ENCODE measurements at places on chromosomes 4 and X.

- DNase-seq: no peak
These were observed 11.2 kb upstream of the AMOT start for GRCh38 chrX:112851806-112852205.

DNA sequence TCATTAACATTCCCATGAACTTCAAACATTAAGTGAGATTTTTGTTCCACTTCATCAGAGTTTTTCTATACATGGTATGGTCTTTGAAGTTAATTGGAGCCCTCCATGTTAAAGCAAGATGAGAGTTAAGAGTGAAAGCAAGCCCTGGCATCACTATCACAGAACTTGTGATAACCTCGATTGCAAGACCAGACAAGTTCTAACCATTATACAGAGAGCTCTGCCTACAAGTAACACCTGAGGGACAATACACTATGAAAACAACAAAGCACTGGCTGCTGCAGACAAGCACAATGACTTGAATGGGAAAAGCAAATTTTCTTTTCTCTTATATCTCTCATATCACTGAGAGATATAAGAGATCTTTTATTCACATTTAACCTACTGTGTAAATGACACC is 126.6 kb upstream of the GYPA start:
- DNase-seq: no peak

DNA sequence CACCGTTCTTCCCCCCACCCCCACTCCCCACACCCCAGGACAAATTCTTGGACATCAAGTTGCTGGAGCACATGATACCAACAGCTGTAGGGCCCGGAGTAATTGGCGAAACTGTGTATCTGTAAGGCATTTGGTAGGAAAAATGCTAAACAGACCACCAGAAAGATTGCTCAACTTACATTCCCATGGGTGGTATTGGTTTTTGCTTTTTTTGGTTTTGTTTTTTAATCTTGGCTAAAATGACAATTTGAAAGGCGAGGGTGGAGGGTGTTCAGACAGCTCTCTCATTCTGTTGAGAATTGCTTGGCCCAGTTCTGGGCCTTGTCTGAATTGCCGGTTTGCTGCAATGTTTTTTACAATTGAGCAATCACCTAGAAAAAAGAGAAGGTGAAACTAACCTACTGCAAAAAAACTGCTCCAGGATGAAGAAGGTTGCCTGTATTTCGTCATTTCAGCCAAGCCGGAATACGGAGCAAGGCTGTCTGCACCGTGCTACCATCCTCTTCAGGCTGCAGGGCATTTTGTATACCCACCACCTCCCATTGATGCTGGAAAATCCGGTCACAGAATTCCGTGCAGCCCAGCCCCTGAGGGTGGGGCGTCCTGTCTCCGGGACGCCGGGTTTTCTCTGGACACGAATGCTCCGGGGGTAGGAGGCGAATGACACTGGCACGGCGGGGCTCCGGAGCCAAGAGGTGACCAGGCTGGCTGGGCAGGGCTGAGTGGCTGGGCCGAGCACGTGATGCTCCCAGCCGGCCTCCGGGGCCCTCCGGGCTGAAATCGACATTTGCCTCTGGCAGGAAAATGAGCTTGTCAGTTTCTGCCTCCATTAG is at the start of gene CLCN4:
Gene CLCN4 (plus strand): TSS at position 777 of the 833 bp plus-strand sequence. CDS start 28,058 bp downstream, outside the sequence.
- DNase-seq: no peak

- no peak for DNase-seq
These were observed 1163.0 kb downstream of the RAPGEF2 start for GRCh38 chr4:160265836-160266235.

DNA sequence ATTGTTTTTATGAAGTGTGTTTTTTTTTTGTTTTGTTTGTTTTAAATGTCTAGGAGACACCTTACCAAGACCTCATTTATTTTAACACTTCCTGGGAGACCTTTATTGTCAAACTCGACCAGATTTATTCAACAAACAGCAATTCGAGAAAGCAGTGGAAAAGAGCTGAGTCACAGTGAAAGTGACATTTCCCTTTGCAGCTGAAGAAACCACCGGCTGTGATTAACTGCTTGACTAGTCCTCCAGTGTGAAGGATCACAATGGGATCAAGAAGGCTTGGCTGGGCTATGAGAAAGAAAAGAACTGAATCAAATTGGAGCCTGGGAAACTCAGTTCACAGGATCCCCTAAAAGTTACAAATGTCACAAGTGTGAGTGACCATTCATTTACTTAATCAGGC is 11.9 kb upstream of the ADH7 start:
- DNase-seq: no peak

- DNase-seq: no peak
These were observed 138.8 kb upstream of the VCX start for GRCh38 chrX:7704205-7704604.
